ENCODE measurements at places on chromosomes 13 and 19.

DNA sequence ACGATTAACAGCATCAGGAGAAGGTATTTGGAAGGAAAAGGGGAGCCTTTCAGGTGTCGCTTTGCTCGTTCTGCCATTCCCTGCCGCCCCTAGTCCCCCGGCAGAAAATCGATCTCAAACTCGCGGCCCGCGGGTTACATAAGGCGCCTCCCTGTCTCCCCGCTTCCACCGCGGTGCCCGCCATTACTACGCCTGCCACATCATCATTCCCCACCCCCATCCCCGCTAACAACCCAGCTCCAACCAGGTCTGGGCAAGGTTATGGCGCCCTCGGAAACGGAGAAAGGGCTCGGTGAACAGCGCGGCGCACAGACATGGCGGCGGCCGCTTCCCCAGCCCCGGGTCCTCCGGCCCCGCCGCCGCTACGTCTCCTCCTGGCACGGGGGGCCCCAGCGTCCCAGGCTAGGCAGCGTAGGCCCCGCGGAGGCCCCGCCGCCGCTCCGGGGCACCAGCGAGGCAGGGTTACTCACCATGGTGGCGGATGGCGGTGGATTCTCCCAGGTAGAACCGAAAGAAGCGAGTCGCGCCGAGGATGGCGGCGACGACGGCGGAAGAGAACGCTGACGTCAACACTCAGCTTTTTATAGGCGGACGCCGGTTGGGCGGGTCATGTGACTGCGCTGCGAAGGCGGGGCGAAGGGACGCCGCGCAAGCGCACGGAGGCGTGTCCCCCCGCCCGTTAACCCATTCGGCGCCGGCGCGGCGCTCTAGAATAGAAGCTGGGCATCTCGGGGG lies at the start of gene EEF2:
Gene EEF2 (minus strand): TSS at position 556 of the 735 bp plus-strand sequence. CDS start 83 bp downstream, at position 473.
- DNase-seq = peak; percentile 84

GRCh38 chr13:69391756-69392155 lies 715.9 kb upstream of the ATXN8OS start:
- DNase-seq = no peak

- no peak for DNase-seq
These were observed 10.6 kb downstream of the RXFP2 start for GRCh38 chr13:31749929-31750328.

GRCh38 chr19:49863254-49863934 lies 4.0 kb downstream of the PNKP start:
- DNase-seq = no peak

DNA sequence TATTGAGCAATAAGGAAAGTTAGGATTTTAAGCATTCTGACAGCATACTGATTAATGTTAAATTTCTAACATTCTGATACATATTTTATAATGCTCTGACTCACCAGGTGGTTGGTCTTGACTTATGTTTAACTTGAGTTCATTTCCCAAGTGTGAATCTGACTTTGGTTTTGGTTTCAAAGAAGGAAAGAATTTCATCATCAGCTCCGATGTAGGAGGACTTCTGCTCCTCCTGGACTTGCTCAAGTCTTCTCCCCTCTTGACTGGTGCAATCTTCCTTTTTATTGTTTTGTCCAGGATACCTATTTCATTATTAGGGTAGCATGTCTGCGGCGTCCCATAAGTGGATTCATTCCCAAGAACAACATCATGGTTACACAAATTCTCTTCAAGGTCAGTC lies 141.3 kb downstream of the RNF17 start:
- DNase-seq = no peak

DNA sequence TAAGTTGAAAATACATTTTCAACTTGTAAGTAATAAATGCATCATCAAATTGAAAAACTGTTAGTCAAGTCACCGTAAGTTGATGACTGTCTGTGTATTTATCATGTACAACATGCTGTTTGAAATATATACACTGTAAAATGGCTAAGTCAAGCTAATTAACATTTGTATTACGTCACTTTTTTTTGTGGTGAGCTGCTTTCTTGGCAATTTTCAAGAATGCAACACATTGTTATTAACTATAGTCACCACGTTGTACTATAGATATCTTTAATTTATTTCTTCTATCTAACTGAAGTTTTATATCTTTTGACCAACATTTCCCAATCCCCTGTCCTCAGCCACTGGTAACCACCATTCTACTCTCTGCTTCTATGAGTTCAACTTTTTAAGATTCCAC lies 57.0 kb downstream of the RBM26 start:
- DNase-seq = no peak

DNA sequence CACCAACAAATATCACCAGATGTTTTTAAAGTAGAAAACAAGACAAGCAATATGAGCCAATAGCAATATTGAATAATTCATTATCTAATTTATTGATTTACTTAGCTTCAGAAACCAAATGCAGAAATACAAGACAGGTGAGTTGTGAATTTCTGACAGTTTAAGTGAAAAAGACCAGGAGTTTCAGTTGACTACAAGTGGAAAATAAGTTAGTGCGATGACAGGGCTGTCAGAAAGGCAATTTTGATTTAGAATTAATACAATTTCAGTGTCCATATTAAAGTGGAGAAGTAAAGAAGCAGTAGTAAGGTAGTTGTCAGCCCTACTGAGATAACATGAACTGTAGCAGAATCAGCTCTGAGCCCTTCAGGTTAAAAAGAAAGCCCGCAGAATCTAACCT lies 1066.7 kb upstream of the ATXN8OS start:
- DNase-seq = no peak

- DNase-seq = no peak
These were observed 5.7 kb upstream of the NUP58 start for GRCh38 chr13:25295701-25296100.

DNA sequence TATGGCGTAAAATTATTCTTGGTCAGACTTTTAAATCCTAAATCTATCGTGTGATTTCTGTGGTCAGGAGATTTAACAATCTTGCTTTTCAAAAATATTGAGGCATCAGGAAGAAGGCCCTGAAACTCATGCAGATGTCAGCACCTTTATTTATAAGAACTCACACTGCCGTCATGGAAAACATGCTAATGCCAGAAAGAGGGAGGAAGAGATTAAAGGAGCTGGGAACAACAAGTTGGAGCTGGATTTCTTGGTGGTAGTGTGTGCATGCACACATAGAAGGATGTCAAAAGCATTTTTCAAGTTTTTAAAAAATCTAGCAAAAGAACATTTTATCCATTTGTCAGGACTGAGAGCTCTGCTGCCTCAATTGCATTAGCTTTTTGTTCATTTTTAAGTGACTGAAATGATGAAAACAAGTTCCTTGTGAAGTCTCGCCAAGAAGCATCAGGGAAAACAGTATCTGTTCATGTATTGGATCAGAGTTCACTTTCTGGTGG lies 342.5 kb downstream of the SPRY2 start:
- DNase-seq = no peak

GRCh38 chr19:42267644-42268141 lies 1.4 kb upstream of the CIC start:
- DNase-seq = no peak

DNA sequence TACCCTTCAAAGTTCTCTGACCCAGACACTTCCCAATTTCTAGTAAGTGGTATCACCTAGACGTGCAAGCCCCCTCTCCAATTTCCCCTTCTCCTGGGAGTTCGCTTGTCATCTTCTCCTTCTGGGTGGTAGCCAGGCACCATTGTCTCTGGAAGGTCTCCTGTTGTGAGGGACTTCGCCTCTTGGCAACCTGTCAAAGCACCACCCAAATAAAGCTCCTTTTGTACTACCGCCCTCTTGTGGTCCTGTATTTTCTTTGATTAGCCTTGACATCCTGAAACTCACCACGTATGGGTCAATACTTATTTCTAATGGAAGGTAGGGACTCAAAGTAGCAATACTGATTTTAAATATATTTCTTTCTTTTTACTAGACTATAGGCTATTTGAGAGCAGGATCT lies 8.2 kb downstream of the GPC5 start:
- no peak for DNase-seq

DNA sequence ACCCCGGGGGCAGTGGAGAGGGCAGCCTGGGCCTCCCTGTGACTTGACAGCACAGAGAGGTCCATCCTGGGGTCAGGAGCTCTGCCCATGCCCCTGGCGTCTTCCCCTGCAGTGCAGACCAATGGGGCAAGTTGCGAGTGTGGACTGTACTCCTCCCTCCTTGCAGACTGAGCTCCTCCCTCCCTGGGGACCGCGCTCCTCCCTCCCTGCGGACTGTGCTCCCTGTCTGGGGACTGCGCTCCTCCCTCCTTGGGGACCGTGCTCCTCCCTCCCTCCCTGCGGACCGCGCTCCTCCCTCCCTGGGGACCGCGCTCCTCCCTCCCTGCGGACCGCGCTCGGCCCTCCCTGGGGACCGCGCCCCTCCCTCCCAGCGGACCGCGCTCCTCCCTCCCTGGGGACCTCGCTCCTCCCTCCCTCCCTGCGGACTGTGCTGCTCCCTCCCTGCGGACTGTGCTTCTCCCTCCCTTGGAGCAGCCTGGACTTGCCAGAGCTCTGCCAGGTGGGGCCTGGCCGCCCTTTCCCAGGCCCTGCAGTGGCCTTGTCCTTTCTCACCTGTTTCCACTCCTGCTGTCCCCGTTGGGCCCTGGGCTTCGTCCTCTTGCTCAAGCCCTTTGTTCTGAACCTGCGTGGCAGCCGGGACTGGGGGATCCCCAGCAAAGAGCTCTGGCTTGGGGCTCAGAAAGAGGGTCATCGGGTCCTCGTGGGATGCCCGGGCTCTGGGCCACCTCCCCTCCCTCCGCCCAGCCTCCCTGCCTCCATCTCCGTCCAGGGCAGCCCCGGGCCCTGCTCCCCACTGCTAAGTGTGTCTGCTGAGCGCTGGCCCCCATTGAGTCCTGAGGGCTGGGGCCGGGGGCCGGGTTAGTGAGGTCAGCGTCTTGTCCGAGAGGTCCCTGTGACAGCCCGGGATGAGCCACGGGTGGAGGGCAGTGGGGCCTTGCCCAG lies 6.8 kb downstream of the GAMT start:
- no peak for DNase-seq

DNA sequence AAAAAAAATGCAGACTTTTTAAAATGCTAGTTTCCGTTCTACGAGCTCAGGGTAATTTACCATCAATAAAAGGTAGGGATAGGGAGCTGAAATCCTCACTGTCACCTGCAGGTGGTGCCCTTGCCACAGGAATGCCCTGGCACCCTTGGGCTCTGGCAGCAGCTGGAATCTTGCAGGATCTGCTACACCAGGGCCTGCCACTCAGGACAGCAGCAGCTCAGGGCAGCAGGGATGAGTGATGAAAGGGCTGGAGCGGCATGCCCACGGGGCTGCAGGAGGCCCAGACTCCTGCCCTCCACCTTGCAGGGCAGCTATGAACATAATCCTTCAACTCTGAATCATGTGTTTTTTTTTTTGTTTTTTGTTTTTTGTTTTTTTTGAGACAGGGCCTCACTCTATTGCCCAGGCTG lies 54.0 kb downstream of the GNG7 start:
- peak; percentile 53 for DNase-seq

GRCh38 chr19:56252699-56253422 lies 19.7 kb upstream of the EDDM13 start:
- DNase-seq = peak; percentile 35

DNA sequence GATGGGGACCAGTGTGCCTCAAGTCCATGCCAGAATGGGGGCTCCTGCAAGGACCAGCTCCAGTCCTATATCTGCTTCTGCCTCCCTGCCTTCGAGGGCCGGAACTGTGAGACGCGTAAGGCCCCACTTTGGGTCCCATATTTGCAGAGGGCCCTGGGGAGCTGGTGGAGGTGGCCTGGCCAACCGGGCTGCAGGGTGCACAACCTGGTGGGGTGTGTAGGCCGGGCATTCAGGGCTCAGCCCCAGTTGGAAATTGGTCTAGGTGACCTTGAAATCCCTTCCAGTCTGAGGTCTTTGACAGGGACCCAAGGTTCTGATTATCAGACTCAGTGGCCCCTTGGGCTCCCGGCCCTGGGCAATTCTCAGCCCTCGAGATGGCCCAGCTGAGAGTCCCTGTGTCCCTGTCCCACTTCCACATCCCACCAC lies 8.3 kb downstream of the F7 start:
- DNase-seq = peak; percentile 43

- DNase-seq = no peak
These were observed 1.3 kb upstream of the BSG start for GRCh38 chr19:570937-571565.

DNA sequence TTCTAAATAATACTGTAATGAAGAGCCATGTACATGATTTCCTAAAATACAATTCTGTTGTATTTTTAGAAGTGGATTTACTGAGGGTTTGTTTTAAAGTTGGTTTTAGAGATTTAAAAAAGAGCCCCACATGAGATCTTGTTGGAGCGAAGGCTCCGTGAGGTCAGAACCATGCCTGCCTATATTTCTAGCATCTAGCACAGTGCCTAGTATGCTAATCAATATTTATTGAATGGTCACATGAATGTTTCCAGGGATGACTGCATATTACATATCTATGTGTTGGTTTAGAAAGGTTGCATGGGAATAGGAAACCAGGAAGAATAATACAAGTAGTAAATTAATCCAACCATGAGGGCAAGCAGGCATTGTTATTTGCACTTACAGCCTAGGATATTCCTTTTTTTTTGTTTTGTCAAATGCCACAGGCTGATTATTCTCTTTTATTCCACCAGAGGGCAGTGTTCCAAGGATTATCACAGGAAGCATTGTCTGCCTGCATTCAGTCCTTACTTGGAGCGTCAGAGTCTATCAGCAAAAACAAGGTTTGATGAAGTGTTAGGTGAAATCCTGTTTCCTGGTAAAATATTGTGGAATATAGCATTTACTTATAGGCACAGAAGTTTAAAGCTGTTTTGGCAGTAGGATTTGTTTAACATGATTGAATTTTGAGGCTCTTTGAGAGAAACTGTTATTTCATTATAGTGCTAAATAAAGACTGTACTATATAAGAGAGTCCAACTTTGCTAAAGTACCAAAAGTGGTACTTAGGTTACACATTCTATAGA lies 46.8 kb downstream of the COG3 start:
- DNase-seq = no peak

- no peak for DNase-seq
These were observed 6.1 kb downstream of the IL4I1 start for GRCh38 chr19:49890349-49891311.

Measured in tibial artery (tissue), 4 donors.